ENCODE measurements at places on chromosomes 5 and 9.

- DNase-seq, result no peak
Measured at GRCh38 chr5:161549106-161549505, 2.6 kb upstream of the GABRB2 start.

- DNase-seq, result no peak
Measured at GRCh38 chr9:73038089-73038509, 85.2 kb upstream of the ALDH1A1 start.

GRCh38 chr5:158326256-158326655 lies 467.3 kb upstream of the CLINT1 start:
- no peak for DNase-seq

GRCh38 chr5:141694479-141694878 lies 12.4 kb upstream of the ARAP3 start:
- DNase-seq, result no peak

DNA sequence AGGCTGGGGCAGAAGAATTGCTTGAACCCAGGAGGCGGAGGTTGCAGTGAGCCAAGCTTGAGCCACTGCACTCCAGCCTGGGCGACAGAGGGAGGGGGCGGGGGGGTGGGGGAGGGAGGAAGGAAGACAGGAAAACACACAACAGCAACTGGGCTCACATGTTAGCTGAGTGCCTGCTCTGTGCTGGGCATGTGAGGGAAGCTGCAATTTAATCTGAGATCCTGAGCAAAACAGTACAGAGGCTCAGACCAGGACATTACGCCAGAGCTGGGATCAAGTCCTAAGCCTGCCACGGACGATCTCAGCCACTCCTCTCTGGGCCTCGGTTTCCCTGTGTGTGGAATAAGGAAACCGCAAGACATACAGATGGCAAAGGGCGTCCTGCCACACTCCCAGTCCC lies 119.1 kb downstream of the VAV2 start:
- no peak for DNase-seq

DNA sequence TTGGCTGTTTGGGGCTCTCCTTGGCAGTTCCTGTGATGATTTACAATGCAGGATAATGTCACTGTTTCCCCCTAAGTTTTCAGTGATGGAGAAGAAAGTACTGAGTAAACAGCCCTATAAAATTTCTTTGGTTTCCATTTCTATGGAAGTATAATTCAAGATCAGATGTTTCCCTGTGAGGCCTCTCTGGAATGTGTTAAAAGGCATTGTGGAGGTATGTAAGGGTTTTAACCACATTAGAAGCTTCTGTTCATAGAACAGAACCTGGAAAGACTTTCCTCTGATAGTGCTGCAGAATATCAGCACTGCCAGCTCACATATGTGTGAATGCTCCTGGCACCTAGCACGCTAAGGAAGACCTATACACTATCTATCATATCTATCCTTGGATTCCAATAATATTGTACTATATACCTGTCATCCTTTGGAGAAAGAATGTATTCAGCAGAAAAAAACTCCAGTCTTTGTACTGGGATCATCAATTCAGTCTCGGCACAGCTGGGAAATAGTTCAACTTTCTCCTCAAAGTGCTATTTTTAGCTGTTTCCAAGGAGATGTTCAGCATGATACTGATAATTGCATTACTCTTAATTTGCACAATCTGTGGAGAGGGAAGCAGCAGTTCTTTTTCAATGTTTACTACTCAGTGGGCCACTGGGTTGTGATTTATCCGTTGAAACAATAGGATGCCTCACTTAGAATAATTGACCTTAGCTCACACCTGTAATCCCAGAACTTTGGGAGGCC lies 21.9 kb downstream of the TTC1 start:
- DNase-seq, result no peak

GRCh38 chr5:151079838-151080612 lies 809 bp downstream of the TNIP1 start:
- peak; percentile 29 for DNase-seq

- no peak for DNase-seq
Measured at GRCh38 chr9:130842545-130842944, 7.5 kb downstream of the ABL1 start.

- DNase-seq, result no peak
Measured at GRCh38 chr9:4286086-4286485, 13.8 kb downstream of the GLIS3 start.

- peak; percentile 58 for DNase-seq
Measured at GRCh38 chr9:112751056-112751795, 666 bp downstream of the SNX30 start.

DNA sequence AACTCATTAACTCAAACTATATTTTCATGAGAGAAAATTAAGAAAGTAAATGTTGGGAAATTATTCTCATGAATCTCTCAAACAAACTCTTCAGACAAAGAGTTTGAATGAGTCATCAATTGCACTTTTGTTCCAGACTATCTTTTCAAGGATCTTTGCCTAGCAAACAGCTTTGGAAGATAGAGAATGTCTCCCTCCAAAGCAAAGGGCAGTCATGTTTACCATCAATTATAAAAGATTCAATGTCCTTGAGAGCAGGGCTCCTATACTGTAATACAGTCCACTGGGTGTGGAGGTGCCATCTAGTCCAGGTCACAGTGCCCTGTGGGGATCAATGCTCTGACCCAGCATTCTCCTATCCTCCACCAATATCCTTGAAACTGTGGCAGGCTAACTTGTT lies 1429.3 kb downstream of the EFNA5 start:
- no peak for DNase-seq

DNA sequence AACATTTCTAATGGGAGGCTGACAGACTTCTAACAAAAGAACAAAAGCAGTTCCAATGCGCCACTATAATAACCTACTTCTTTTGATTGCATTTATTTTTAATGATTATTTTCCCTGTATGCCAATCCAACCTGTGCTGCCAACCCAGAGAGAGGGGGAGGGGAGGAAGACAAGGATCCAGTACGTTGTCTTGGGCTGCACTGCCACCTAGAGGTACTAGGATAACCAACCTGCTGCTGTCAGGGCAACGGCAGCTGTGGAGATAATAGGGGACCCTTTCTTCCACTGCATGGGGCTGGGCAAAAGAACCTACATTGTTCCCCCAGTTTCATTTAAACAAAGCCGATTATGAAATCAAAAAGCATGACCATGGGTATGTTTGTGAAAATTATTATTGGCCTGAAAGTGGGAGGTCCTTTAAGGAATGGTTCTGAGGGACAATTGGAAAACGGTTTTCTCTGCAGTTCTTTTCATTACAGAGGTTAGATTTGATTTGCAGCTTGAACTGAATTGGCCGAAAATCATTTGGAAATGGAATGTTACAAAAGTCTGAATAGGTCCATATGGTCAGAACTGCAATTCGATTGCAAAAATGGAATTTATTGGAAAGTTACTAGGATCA lies 101.3 kb downstream of the RASEF start:
- peak; percentile 25 for DNase-seq

- DNase-seq, result no peak
Measured at GRCh38 chr5:109601736-109602135, 88.0 kb upstream of the MAN2A1 start.

DNA sequence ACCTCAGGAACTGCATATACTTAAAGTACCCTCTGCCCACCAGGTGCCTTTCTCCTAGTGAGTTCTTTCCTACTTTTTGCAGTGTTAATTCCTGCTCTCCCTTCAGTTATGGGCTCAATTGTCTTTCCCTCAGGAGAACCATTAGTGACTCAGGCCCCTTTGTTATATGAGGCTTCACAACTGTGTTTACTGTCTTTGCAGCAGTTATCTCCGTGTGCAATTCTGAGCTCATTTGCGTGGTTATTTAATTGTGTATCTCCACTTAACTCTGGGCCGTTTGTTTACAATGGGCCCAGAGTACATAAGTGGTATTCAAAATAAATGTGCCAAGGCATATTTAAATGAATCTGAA lies 9.6 kb downstream of the FBXO38 start:
- no peak for DNase-seq

DNA sequence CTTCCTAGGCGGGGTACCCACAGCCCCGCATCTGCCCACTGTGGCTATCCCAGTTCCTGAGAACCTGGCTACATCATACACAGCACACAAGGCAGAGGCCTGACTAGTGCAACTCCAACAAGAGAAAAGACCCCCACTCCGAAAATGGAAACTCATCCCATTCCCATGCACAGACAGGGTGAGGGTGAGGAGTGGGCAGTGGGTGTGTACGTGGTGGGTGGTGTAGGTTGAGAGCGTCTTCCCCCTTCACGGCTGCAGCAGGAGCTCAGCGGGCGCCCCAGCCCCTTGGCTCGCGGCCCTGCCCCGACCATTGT lies 501 bp upstream of the MAP1B start:
- DNase-seq, result no peak

- no peak for DNase-seq
Measured at GRCh38 chr5:76305775-76306174, 97.3 kb upstream of the IQGAP2 start.

DNA sequence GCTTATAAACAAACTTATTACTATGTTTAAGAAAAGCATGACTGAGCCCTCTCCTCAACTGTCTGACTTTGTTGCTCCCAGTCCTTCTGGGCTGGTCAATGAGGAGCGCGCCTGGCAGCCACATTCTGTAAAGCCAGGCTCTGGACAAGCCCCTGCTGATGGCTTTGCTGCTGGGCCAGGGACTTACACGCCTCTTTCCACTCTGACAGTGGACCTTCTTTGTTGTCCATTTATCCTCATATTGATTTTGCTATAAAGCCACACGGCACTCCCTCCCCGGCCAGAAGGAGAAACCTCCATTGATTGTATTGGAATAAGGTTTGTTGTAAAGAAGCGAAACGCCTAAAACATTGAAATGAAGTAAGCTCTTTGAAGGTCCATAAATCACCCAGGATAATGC lies 50.6 kb downstream of the C5orf15 start:
- no peak for DNase-seq

- DNase-seq, result peak; percentile 4
Measured at GRCh38 chr5:143206196-143207053, 197.1 kb downstream of the NR3C1 start.

DNA sequence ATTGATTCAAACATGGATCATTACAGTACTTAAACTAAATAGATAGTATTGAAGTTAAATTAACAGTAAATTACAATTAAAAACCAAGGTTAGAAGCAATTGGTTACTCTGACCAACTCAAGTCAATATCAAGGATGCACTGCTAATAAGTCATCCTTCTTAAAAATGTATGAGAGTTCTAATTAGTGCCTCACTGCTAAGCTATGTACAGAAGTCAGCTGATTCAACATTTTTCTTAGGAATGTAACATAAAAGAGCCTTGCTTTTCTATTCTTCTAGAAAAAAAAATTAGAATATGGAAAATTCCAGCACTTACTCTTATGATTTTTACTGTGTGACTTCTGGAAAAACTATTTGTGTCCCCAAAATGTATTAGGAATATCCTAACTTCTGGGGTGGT lies 75.7 kb upstream of the FBN2 start:
- no peak for DNase-seq

DNA sequence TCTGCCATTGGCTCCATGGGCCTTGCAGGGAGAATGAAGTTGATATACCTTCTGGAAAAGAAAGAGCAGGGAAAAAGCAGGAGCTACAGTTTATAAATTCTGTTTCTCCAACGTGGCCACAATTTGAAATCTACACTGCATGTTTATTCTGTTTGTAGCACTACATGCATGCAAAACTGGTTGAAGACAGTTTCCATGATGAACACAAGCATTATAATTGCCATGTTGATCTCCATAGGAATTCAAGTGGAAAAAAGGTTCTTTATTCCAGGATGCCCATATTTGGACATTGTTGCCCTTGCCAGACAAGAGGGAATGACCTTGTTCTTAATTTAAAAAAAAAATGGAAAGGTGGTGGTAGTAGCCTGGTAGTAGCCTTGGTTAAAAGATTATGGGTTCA lies 69.2 kb upstream of the PALM2AKAP2 start:
- DNase-seq, result no peak
